ENCODE measurements at places on chromosomes 1 and 21.

GRCh38 chr1:221991221-221991620 lies 249.3 kb upstream of the DUSP10 start:
- DNase-seq, result no peak

GRCh38 chr21:43266534-43266933 lies 97.7 kb downstream of the CRYAA start:
- no peak for DNase-seq

- no peak for DNase-seq
Measured at GRCh38 chr1:173914366-173914871, 2.7 kb downstream of the SERPINC1 start.

DNA sequence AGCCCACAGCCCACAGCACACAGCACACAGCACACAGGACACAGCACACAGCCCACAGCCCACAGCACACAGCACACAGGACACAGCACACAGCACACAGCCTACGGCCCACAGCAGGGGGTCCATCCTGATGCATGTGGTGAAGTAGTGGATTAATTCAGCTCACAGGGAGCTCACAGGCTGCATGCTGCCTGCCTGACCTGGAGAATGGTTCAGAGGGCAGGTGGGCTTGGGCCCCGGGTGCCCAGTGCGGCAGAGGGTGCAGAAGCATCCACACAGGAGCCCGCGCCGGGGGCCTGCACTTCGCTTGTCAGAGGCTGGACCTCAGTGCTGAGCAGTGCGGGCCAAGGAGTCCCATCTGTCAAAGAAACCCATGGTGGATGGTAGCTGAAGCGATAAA lies 21.1 kb upstream of the AJAP1 start:
- no peak for DNase-seq

GRCh38 chr1:76298399-76298798 lies 223.9 kb downstream of the ST6GALNAC3 start:
- DNase-seq, result no peak

DNA sequence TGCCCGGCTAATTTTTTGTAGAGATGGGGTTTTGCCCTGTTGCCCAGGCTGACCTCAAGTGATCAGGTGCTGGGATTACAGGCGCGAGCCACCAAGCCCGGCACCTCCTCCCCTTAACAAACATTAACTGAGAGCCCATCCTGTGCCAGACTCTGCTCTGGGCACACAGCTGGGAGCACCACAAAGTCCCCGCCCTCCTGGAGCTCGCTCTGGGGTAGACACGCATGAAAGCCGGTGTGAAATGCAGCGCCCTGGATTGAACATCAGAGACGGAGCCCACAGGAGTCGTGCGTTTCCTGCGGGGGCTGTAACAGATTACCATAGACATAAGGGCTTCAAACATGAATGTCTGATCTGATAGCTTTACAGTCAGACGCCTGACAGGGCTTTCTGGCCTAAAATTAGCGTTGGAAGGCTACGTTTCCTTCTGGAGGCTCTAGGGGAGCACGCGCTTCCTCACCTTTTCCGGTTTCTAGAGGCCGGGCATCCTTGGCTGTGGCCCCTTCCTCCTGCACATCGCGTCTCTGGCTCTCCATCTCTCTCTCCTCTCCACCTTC lies 14.3 kb downstream of the SLC27A3 start:
- no peak for DNase-seq

DNA sequence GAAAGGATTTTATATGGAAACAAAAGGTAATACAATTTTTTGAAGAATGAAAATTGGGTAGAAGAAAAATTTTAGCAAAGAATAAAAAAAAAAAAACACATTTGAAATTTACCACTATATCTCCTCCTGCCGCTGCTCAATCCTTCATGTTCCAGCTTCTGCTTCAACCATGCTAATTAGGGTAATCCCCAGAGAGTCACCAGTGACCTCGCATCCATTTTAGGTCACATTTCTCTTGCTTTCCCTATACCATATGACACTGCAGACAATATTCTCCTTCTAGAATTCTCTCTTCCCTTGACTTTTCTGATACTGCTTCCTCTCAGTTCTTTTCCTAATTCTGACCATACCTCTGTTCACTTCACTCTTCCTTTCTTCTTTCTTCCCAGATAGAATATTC lies 237.1 kb downstream of the USH2A start:
- DNase-seq, result no peak

DNA sequence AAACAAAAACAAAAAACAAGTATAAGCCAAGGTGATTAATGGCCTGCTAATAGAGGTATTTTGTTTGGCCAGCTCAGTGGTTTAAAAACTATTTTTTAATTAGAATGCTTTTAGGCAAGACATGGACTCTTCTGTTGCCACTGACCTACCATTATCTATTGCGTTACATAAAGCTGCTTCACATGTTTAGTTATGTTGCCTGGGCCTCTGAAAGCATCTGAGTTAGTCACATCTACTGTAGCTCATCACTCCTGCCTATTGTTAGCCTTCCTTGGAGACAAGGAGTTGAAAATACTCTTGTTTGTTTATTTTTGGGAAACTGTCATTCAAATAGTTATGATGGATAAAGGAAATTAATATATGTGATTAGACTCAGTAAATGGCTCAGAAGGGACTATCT lies 14.3 kb downstream of the DNAJB4 start:
- no peak for DNase-seq

- no peak for DNase-seq
Measured at GRCh38 chr1:210233495-210234328, 1.1 kb downstream of the SERTAD4 start.

DNA sequence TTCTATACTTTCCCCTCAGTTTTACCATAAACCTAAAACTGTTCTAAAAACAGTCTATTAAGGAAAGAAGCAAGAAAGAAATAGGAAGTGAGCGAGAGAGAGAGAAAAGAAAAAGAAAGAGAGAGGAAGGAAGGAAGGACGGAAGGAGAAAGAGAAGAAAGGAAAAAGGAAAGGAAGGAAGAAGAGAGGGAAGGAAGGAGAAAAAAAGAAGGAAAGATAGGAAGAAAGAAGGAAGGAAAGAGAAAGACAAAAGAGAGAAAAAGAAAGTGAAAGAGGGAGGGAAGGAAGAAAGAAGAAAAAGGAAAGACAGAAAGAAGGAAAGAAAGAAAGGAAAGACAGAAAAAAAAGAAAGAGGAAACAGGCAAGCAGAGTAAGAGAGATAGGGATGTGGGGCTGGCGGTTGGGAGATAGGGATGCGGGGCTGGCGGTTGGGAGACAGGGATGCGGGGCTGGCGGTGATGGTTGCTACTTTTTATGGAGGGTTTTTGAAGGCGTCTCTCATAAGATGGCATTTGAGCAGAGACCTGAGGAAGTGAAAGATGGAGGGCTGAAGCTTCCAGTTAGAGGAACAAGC lies 70.4 kb upstream of the IRF2BP2 start:
- no peak for DNase-seq

DNA sequence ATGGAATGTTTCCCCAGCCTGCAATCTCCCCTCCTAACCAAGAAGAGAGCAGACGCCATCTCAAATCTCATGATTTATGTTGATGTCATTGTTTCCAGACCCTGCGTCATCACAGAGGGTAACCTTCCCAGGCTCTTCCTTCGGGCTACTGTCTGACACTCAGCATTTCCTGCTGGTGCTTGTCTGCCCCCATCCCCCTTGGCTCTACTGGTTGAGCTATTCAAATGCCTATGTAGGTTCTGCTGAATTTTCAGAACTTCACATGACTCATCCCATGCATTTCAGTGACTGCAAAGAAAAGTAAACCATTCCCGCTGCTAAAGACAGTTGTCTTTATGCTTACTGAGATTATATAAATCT lies 24.8 kb upstream of the ITPKB start:
- no peak for DNase-seq

- DNase-seq, result no peak
Measured at GRCh38 chr1:155241841-155242264, 13.4 kb downstream of the ENTREP3 start.

- DNase-seq, result no peak
Measured at GRCh38 chr21:38794978-38795377, 10.8 kb upstream of the ETS2 start.

DNA sequence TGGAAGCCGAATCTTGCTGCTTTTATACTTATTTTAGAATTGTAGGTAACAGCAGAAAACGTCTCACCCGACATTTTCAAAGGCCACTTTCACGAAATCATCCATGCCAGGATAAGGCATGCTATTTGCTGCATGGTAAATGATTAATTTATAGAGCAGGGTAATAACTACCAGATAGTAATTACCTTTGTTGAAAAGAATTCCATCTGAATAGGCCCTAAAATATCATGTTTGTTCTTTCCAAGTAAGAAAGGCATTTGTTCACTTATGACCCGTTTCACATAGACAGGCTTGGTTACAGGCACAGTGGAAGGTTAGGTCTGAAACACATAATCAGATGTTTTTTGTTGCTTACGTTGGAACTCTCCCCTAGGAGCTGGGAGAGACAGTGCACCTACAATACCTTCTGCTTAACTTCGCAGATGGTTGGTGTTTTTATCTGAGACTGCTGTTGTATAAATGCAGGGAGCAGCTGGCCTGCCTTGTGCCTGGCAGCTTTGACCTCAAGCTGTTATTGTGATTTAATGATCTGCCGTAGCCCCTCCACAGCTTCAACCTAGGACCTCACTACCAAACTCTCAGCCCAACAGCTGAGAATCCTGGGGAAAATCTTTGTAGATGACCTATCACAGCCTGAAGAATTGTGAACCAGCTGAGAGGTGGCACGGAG lies 1.6 kb downstream of the SLC44A3 start:
- DNase-seq, result no peak

DNA sequence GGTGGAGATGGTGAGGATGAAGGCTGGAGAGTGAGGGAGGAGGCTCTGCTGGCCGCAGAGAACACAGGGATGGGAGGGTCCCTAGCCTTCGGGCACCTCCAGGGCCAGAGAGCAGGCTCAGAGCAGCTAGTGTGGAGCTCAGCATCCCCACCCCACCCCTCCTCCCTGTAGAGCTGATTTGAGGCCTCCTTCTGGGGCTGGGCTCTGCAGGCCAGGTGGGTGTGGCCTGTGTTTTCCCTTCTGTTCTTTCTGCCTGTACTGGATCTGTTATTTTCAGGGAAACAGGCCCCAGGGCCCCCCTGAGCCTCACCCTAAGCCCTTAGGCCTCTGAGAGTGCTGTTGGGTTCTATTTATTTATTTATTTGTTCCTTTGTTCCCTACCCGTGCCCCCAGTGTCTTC lies 44.8 kb downstream of the TMCC2 start:
- DNase-seq, result no peak

DNA sequence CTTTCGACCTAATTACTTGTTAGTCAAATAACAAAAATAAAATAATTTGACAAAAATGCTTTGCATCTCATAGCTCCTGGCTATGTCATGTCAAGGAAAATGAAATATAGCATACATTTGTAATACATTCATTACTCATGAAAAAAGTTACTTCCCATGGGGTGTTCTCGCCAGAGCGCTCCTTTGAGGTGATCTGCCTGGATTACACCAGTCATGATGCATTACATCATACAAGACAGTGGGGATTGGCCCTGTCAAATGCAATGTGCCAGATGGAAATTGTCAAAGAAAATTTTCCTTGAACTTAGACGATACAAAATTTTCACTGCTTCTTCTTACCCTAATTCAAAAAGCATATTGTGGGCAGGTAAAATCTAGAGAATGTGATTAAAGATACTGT lies 215.6 kb upstream of the B3GALT2 start:
- no peak for DNase-seq

DNA sequence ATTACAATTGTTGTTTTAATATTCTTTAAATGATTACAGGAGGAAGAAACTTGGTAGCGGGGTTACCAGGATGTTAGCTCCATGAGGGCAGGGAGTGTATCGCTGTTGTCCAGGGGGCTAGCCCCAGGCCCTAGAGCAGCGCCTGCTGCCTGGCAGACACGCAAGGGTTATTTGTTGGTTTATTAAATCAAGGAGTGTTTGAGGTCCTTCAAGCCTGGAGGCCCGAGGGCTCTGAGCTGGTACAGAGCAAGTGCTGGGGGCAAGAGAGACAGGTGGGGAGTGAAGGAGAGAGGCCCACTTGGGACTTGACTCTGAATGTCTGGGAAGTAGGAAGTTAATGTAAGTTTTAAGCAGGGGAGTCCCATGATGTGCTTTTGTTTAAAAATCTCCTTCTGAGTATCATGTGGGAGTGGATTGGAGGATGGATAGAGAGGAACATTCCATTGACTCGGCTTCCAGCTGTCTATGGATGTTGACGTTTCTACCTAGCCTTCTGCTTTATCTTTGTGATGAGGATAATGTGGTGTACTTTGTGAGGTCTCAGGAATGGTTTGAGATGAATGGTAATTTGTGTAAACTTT lies 8.7 kb downstream of the ITSN1 start:
- no peak for DNase-seq

DNA sequence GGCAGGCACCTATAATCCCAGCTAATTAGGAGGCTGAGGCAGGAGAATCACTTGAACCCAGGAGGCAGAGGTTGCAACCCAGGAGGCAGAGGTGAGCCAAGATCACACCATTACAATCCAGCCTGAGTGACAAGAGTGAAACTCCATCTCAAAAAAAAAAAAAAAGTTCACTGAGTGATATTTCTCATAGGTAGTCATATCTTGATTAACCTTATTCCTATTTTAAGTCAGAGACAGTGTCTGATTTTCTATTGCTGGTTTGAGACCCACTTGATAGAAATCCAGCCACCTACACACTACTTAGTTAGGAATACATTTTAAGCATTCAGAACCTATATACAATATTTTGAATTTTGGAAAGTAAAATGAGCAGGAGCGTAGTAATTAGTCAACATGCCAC lies 357.4 kb upstream of the ADGRL2 start:
- no peak for DNase-seq

- DNase-seq, result no peak
Measured at GRCh38 chr1:40945491-40945973, 34.0 kb upstream of the CTPS1 start.

GRCh38 chr1:181676269-181676668 lies 193.0 kb downstream of the CACNA1E start:
- DNase-seq, result peak; percentile 27

DNA sequence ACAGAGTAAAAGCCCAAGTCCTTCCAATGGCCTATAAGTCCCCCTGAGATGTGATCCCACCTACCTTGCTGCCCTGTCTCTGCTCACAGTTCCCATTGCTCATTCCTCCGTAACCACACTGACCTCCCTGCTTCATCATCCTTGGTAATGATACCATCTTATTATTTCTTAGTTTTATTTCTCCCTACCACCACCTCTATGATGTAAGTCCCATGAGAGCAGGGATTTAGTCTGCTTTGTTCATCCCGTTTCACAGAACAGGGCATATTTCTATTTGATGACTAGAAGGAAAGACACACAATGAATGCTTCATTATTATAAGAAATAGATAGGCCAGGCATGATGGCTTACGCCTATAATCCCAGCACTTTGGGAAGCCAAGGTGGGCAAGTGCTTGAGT lies 22.5 kb downstream of the NIBAN1 start:
- no peak for DNase-seq

- DNase-seq, result no peak
Measured at GRCh38 chr1:220031287-220031686, 15.0 kb downstream of the EPRS1 start.

DNA sequence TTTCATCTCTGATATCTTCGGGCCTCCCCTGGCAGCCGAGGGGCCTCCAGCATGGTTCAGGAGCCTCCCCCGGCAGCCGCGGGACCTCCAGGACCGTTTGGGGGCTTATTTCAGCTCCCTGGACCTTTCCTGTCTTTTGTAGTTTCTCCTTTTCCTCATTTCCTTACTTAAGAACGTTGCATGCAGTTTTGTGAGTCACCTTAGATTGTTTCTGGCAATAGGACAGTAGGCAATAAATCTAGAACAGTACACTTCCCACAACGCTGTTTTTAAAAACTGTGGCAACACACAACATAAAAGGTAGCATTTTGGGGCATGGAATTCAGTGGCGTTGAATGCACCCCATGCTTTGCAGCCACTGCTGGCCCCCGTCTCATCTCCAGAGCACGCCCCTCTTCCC lies 24.4 kb downstream of the FAAP20 start:
- DNase-seq, result no peak

Data from left kidney (tissue), 8 donors.